ENCODE measurements at places on chromosomes 1 and 21.
A peak's percentile ranks its signal among the peaks of the same experiment; 100 is the strongest.

- DNase-seq, result no peak
Measured at GRCh38 chr1:84117868-84118267, 26.2 kb upstream of the PRKACB start.

DNA sequence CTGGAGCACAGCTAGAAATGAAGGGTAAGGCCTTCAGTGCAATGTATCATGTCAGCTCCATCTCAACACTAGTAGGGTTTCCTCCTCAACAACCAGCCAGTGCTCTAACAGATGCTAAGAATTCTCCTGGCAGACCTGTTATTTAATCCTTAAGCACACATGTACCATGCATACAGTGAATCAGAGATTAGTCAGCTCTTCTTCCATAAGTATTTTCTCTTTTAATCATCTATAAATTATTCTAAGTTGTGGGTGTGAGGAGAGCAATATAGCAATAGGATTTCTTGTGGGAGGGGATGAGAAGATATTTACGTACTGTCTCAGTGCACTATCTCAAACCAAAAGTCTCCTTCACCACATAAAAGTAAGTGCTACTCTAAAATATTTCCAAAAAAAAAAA is 95.3 kb downstream of the COP1 start:
- DNase-seq, result no peak

- DNase-seq, result peak; percentile 23
Measured at GRCh38 chr1:10867138-10867721, 70.8 kb upstream of the CASZ1 start.

DNA sequence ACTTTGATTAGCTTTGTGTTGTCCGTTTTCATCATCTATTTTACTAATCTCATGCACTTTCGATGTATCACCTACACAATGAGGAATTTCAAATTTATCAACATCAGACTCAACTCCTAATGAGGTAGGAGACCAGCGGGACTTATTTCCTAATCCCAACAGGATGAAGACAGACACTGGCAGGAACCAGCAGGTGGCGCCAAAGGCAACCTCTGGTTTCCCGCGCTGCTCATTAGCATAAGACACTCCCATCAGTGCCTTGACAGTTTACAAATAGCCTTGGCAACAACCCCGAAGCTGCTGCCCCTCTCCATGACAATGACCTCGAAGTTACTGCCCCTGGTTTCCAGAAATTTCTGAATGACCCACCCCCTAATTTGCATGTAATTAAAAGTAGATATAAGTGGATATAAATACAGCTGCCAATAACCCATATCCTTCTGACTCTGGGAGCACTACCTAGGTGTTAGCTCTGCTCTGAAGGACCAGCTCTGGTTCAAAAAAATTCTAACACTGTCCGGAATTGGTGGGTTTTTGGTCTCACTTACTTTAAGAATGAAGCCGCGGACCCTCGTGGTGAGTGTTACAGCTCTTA is 974.8 kb downstream of the ADGRL2 start:
- peak; percentile 18 for DNase-seq

- DNase-seq, result no peak
Measured at GRCh38 chr1:60113028-60113427, 39.5 kb upstream of the C1orf87 start.

GRCh38 chr1:119222271-119222670 is 81.8 kb upstream of the WARS2 start:
- no peak for DNase-seq

DNA sequence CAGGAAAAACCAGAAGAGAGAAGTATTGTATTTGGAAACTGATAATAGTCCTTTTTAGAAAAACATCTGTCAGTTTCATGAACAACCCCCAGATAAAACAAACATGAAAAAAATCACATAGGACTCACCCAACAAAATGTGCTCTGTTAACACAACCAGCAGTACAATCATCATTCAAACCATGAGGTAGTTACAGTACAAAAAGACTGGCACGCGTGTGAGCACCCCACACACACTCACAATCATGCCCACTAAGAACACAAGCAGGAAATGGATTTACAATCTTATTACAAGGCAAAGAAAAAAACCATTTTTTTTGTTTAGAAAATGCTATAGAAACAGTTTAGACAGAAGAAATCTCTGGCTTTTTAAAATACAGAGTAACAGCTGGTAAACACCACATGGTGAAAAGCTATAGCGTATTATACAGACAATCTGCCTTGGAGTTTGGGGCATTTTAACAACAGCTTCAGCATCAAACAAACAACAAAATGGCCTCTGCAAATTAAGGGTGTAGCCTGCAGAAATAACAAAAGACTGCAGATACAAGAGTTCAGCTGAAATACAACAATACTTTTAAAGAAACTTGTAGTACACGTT is 180.0 kb downstream of the CDC7 start:
- no peak for DNase-seq

- DNase-seq, result peak; percentile 30
Measured at GRCh38 chr21:31326522-31327242, 17.4 kb downstream of the TIAM1 start.

GRCh38 chr1:51210676-51211075 is 25.4 kb upstream of the RNF11 start:
- DNase-seq, result no peak

- no peak for DNase-seq
Measured at GRCh38 chr1:198669023-198669698, 30.3 kb downstream of the PTPRC start.

DNA sequence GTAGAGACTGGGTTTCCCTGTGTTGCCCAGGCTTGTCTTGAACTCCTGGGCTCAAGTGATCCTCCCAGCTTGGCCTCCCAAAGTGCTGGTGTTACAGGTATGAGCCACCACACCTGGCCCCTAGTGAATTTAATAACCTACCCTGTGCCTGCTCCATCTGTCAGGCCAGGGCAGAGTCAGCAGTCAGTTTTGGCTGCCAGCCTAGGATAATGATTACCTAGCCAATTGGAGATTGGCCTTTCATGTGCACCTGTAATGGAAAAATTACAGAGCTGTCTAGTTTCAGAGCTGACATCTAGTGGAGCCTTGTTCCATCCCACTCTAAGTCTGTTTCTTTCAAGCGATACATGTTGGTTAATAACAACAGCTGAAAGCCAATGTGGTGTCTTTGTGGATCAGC is 92.0 kb downstream of the DIRAS3 start:
- DNase-seq, result no peak

- no peak for DNase-seq
Measured at GRCh38 chr1:78553859-78554258, 63.1 kb downstream of the PTGFR start.

DNA sequence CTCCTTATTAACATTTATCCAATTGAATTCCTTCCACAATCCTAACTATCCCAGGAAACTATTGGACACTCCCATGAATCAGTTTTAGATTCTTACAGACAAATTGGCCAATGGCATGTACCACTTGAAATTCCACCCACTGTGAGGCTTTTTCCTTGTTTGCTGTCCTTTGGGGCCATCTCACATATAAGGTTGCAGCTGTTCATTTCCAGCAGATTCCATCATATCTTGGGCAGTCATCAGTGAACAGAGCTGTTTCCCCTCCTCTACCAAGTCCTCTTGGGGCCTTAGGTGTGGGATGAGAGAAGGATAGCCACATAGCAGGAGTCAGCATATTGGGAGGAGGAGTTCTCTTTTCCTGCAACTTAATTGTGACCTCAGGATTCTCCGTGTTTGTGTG is 109.1 kb downstream of the HHAT start:
- DNase-seq, result no peak

- DNase-seq, result no peak
Measured at GRCh38 chr1:210588946-210589345, 260.2 kb downstream of the HHAT start.

DNA sequence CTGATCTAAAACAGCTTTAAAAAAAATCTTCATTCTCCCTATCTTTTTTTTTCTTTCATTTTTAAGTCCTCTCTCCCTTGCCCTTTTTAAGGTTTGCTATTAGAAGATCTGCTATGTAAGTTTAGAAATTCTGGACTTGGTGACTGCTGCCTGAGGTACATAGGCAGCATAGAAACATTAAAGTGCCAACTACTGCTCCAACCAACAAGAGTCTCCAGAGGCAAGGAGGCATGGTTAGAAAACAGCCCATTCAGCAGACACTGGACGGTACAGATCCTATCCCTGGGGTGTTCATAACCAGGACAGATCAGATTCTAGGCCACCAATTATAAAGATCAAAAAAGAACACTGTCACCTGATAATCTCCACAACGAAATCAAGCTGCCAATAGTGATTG is 36.6 kb downstream of the GPR3 start:
- DNase-seq, result no peak

- no peak for DNase-seq
Measured at GRCh38 chr21:26832546-26832945, 12.7 kb downstream of the ADAMTS1 start.

DNA sequence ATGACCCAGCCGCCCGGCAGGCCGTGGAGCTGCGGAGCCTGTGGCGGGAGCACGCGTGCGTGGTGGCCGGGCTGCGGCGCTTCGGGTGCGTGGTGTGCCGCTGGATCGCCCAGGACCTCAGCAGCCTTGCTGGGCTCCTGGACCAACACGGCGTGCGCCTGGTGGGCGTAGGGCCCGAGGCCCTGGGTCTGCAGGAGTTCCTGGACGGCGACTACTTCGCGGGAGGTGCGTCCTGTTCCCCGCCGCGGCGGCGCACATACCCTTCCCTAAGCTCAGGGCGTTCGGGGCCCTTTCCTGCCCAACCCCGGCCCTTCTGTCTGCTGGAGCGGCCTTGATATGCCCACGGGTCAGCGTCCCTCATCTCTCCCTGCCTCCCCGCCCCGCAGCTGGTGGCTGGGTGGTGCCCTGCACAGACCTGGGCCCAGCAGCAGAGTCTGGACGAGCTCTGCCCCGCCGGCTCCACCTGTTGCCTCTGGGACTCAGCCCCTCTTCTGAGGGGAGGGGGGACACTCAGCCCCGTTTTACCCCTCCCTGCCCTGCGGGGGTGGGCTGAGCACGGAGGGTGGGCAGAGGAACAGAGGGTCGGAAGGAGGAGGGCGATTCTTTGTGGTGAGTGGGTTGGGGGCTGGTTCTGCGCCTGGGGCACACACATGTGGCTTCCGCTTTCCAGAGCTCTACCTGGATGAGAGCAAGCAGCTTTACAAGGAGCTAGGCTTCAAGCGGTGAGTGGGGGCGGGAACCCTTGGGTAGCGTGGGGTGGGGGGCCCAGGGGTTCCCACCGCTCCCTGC is 688 bp downstream of the PRXL2B start:
- DNase-seq, result no peak

DNA sequence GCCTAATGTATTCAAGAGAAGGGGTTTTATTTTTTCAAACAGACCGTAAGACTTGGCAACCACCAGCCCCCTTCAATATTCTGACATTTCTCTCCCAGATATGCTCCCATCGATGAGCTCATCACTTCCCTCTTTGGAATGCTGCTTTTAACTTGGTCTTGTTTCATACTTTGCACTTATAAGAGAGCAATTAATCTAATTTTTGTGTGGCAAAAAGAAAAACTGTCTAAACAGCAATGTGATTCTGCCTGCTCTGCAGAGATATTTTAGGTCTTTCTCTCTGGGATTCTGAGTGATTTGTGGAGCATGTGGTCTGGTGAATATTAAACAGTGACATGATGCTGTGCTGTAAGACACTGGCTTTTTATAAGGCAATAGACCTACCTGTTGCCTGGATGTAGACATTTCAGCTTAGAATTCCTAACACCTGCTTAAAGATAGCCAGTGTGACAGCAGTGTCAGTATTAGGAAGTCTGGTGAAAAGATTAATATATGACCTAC is 284.8 kb downstream of the BACH1 start:
- DNase-seq, result no peak

- no peak for DNase-seq
Measured at GRCh38 chr1:196143602-196144342, 464.5 kb downstream of the KCNT2 start.
